ENCODE measurements at places on chromosomes 7 and 10. TPM values are rescaled to one million over a fixed set of nuclear protein-coding genes. Genes with fewer than 3 reads are reported as not detected.
A peak's percentile ranks its signal among the peaks of the same experiment; 100 is the strongest.

NPC1L1 gene
- 0.11 TPM for total RNA-seq

TCAF2 gene
- total RNA-seq: 12.1 TPM

SPDYE8 gene
- total RNA-seq: not detected

WDR91 gene
- 49.1 TPM for total RNA-seq

DNA sequence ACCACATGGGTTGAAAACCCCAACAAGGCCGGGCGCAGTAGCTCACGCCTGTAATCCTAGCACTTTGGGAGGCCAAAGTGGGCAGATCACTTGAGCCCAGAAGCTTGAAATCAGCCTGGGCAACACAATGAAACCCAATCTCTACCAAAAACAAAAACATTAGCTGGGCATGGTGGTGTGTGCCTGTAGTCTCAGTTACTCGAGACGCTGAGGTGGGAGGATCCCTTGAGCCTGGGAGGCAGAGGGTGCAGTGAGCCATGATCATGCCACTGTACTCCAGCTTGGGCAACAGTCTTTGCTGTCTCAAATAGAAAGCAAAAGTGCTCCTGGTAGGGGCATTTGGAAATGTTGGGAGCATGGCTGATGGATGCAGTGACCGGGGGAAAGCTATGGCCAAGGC lies 209.6 kb upstream of the PLXNA4 start:
- no peak for DNase-seq

GRCh38 chr10:102262744-102263370 lies 17.5 kb downstream of the GBF1 start:
- no peak for DNase-seq

- no peak for DNase-seq
Observed at GRCh38 chr10:3401491-3401938, 228.9 kb upstream of the PITRM1 start.

DNA sequence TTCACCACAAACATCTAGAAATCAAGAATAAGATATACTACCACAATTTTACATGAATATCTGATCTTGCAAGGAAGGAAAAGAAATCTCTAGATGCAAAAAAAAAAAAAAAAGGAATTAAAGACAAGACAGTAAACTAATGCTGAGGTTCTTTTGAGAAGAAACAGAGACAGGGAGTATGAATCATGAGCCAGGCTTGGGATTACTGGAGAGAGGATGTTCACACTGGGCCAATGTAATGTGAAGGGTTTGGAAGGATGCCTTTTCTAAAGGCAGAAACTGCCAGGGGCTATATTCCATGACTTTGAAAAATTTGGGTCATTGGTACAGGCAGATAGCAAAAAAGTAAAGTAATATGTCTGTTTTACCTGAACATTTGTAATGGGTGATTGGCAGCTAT lies 573.0 kb upstream of the IGFBP3 start:
- no peak for DNase-seq

DNA sequence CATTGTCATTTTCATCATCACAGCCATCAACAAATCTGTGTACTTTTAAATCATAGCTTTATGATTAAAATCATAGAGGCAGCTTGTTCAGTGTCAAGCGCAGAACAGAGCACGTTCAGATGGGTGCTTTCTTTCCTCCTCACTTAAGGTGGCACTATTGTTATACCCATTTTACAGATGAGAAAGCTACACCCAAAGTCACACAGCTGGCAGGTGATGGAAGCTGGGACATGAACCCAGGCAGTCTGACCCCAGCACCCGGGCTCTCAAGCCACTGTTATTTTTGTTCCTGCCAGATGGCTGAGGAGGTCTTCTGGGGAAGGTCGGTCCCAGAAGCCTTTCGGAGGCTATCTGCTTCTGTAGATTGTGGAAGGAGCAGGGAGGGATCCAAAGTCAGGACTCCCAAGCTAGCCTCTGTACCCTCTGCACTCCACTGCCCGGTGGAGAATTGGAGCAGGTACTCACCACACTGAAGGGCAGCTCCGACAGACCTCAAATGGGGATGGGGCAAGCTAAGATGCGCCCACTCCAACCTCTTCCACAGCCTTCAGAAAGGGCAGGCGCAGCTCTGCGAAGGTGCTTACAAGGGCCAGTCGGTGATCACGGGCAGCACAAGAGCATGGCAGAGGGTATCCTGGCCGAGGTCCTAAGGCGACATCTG lies 610 bp downstream of the AVPI1 start:
- DNase-seq: no peak

DNA sequence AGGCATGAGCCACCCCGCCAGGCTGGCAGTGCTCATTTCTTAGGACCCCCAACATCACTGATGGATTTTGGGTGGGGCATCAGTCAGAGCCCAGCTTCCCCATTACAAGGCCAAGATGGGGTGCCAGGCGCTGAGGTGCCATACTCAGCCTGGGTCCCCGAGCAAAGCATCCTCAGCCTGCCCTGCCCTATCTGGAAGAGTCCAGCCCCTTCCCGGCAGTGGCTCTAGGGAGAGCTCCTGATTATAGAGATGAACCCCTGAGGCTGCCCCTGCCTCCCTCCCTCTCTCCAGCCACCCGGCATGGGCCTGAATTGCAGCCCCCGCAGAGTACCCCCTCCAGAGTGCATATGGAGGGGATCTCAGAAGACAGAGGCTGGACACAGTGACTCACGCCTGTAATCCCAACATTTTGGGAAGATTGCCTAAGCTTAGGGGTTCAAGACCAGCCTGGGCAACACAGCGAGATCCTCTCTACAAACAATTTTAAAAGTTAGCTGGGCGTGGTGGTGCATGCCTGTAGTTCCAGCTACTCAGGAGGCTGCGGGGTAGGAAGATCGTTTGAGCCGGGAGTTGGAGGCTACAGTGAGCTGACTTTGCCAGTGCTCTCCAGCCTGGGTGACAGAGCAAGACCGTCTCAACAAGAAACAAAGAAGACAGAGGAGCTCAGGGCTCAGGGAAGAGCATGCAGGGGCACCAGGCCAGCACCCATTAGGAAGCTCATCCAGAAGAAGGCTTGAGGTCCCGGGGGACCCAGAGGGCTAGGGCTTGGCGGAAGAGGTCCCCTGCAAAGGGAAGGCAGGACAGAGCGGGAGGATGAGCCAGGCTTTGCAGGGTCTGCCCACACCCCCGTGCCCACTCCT lies 13.3 kb downstream of the LAT2 start:
- no peak for DNase-seq

DNA sequence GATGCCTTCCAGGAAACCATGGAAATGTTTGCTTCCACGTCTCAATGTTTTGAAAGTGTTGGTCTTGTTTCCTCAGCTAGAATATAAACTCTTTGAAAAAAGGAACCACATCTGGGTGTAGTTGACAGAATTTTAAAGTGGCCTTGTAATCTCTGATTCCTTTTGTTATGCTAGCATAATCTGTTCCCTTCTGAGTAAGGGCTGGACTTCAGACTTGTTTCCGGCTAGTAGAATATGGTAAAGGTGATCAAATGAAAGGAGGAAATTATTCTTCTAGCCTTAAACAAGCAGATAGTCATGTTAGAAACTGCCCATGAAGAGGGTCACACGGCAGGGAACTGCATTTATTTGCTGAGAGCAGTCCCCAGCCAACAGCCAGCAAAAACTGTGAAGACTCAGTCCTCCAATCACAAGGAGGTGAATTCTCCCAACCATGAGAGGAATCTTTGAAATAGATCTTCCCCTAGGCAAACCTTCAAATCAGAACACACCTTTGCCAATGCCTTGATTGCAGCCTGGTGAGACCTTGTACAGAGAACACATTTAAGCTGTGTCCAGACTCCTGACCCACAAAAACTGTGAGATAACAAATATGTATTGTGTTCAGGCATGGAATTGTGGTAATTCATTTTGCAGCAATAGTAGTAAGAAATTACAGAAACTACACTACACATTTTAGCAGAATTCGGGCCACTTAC lies 316.9 kb upstream of the SP8 start:
- DNase-seq: no peak

GRCh38 chr7:55016061-55016745 lies 2.6 kb upstream of the EGFR start:
- no peak for DNase-seq

DNA sequence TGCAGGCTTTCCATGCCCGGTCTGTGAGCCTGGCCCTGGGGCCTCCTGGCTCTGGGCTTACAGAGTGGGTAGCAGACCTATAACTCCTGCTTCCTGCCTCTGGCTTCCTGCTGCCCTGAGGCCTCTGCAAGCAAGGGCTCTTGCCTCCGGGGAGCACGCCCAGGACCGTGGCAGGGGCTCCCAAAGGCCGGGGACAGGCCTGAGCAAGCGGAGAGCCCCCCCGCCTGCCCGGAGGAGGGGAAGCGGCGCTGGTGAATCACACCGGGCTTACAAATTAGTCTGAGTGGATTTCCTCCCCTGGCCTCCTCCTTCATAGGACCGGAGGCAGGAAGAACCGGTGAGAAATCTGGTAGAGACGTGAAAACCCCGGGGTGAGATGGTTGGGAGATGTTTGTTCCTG lies 1.5 kb upstream of the MYL10 start:
- DNase-seq: no peak

DNA sequence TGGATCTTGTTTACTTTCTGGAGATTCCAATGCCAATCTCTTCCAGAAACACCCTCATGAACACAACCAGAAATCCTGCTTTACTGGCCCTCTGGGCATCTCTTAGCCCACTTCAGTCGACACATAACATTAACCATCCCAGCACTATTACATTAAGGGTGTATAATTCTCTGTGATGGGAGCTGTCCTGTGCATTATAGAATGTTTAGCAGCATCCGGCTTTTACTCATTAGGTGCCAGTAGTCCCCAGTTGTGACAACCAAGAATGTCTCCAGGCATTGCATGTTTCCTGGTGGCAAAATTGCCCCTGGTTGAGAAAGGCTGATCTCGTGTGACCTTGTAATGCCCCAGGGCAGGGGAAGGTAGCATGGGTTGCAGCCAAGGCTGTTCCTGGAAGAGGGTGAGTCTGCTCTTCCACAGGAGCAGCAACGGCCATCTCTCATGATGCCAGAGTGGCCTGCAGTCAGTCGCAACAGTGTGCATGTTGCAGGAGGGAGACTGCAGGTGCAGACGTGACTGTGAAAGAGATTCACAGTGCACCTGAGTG lies 2.6 kb upstream of the DDC start:
- no peak for DNase-seq

DNA sequence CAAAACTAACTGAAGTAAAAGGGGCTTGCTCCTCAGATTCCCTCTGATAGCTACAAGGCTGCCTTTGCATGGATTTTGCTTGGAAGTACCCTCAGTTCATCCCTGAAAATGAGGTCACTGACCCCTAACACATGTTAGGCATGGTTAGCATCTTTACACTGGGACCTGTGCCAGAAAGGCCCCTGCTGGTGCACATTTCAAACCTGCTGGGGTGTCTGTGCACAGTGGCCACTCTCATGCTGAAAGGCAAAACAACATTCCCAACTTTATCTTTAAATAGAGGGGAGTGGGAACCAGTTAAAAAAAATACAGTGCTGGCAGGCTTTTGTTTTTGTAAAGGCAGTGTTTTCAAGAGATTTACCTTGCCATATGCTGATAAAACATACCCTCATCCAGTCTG lies 99.1 kb downstream of the ANK3 start:
- DNase-seq: no peak

DNA sequence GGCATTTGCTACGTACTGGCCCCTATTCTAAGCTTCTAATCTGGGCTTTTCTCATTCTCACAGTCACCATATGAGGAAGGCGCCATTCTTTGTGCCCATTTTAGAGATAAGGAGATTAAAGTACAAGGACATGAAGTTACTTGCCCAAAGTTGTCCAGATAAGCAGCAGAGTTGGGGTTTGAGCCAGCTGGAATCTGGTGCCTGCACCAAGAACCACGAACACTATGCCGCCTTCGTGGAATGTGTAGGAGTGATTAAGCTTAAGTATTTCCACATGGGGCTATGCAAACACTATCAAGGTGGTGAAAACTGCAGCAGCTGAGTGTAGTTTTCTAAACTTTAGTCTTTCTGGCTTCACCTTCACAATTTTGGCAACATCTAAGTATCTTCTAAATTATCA lies 342.7 kb upstream of the ETV1 start:
- DNase-seq: no peak

DNA sequence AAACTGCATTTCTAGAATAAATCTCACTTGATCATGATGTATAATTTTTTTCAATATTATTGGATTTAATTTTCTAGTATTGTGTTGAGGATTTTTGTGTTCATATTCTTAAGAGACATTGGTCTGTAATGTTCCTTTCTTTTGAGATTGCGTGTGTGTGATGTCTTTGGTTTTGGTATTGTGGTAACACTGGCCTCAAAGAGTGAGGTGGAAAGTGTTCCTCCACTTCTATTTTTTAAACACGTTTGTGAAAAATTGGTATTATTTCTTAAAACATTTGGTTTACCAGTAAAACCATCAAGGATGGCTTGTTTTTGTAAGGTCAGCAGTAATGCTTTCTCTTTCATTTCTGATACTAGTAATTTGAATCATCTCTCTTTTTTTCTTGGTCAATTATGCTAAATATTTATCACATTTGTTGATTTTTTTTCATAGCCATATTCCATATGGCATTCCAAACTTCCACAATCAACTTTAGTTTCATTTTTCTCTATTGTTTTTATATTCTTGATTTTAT lies 290.2 kb upstream of the CDC14C start:
- no peak for DNase-seq

DNA sequence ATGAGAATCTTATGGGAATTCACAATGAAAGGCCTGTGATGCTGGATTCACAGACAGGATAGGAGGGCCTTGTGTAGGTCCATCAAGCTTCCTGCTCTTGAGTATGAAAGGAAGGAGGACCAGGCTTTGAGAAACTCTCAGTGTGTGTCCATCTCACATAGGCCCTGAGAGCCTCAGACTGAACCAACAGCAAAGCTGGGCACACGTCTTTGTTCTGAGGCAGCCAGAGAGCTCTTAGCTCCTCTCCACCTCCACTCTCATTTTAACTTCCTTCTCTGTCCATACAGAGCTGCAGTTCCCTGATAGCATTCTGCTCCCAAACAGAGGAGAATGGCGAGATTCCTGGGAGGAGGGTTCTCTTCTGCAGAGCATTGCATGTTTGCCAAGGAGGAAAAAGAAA lies 515.6 kb downstream of the CALN1 start:
- no peak for DNase-seq

DNA sequence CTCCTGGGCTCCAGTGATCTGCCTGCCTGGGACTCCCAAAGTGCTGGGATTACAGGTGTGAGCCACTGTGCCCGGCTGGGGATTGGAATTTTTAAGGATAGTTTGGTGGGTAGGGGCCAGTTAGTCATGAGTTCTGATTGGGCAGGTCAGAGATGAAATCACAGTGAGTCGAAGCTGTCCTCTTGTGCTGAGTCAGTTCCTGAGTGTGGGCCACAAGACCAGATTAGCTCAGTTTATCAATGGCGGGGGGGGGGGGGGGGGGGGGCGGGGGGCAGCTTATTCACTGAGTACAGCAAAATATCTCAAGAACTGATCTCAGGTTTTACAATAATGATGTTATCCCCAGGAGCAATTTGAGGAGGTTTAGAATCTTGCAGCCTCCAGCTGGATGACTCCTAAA lies 11.6 kb upstream of the ERCC6 start:
- DNase-seq: no peak

GRCh38 chr10:132711613-132712121 lies 74.3 kb downstream of the NKX6-2 start:
- no peak for DNase-seq

DNA sequence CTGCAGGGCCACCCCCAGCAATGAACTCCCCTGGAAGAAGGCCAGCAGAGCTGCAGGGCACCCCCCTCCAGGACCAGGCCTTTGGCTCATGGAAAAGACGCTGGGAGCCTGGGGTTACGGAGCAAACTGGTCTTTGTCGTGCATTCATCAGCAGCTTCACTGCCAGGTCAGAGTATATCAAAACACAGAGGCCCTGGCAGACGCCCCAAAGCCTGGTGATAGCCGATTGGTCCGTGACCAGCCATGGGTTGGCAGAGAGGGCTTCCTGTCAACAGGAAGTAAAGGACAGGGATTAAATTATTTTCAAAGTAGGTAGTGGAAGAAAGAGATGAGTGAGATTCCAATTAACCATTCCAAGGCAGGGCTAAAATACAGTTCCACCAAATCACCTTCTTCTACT lies 9.0 kb downstream of the PRKAG2 start:
- DNase-seq: peak; percentile 48
